Activated T-cell treated with anti-CD3 and anti-CD28 coated beads, Interleukin-2, amount 50 U/mL, for 72 hours (primary cell): ENCODE measurements at places on chromosomes 1 and 21. TPM values are rescaled to one million over a fixed set of nuclear protein-coding genes. Genes with fewer than 3 reads are reported as not detected.

DNA sequence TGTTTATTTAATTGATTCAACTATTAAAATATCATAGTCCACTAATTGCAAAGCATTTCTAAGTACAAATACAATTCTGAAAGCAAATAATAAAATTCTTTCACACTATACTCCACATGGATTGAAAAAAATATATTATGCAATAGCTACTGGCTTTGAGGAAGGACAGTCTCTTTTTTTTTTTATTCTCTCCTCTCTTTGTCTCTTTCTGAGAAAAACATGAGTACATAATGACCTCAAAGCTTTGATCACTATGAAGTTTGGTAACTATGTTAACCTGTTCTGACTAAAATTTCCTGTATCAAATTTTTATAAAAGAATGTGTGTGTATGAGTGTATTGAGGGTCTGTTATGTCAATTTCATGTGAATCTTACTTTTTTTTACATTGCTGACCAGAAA, 96.2 kb downstream of the RGS2 start:
- DNase-seq: no peak

DNA sequence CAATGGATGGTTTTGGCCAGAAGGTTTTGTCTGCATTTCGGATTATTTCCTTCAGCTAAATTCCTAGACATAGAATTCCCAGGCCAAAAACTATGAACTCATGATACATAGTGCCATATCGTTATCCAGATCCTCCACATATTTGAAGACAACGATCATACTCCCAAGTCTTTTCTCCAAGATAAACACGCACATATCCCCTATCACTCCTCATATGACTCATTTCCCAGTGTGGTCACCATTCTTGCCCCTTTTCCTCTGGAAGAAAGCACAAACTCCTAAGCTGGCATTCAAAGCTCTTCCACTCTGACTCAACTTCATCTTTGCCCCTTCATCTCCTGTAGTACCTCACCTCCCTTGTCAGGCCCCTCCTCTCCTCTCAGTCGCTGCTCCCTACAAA, 277.6 kb downstream of the PLPP3 start:
- DNase-seq: no peak

DNA sequence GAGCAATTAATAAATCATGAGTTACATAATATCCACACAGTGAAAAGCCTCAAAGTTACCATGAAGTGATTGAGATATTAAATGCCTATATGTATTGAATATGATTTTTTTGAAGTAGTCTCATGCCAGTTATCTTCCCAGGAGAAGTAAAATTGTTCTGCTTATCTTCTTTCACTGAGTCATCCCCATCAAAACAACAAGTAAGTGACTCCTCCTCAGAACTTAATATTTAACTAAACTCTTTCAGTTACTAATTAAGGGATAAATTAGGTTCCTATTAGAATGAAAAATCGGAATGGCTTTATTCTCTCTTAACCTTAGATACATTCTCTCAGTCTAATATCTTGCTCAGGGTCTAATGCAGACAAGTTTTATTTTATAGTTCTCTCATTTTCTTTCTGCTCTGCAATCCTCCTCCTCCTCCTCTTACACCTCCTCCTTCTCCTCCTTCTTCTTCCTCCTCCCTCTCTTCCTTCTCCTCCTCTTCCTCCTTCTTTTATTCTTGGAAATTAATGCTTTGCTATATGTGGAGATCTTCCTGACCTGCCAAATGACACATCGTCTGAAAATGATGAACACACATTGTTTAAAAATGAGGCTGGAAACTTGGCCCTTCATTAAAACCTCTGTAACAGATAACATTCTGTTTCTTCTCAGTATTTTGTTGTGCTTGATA, 110.9 kb downstream of the RUNX1 start:
- no peak for DNase-seq

PCAT6 gene
- total RNA-seq: 1.0 TPM

DNA sequence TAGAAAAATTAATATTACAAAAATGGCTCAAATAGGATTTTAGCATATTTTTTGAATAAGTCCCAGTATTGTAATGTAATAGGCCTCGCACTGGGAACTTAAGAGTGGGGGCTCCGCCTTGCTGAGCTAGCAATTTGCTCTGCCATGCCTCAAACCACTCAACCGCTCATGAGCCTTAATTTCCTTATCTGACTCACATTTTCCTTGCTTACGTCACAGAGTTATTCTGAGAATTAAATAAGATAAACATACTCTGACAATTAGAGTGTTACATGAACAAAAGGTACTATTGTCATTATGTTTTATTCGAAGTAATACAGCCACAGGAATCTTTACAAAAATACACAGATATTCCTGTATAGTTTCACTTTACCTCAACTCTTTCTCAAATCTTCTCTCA, 108.1 kb downstream of the SLC44A5 start:
- no peak for DNase-seq

GRCh38 chr21:38438462-38438893, 59.8 kb downstream of the ERG start:
- DNase-seq: no peak

DNA sequence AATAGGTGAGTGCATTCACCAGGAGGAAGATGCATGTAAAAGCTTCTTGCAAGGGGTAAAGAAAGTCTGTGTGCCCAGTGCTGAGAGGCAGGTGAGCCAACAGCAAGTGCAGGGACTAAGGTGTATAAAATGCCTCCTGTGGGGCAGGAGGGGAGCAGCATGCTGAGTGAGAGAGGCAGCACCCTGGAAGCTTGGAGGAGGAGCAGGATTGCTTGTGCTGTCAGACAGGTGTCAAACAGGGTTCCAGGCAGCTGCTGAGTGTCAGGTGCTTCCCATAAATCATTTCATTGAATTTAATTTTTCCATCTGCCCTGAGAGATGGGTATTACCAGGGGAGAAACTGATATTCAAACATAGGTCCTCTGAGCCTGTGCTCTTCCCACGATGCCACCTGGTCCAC, 13.9 kb downstream of the BSND start:
- DNase-seq: no peak

DNA sequence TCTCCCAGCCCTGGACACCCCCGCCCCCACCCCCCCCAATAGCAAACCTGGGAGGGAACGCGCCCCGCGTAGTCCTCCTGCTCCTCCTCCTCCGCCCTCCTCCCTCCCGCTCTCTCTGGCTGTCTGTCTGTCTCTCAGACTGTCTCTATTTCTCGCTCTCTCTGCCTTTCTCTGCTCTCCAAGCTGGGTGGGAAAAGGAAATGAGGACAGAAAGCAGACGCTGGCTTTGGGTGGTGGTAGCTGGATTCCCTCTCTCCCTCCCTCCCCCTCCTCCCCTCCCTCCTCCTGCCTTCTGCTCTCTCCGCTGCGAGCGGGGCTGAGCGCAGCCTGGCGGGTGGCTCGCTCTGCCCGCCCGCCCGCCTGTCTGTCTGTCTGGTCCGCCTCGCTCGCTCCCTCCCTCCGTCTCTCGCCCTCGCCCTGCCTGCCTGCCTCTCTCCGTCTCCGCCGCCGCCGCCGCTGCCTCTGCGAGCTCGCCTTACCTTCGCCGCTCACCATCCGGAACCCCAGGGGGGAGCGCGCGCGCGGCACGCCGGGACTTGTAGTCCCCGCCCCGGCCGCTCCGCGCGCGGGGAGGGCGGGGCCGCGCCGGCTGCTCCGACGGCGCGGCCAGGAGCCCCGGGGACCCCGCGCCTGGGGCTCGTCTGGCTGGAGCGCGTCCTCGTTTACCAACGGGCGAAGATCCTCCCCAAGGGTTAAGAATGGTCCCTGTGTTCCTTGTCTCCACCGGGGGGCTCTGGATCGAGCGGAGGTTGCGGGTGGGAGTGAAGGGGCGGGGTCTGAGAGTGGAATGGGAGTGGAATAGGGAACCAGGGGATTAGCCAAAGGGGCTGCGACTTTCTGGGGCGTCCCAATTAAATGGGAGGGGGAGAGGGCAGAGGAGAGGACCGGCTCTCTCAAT, at the start of gene AHDC1:
AHDC1 (minus strand) TSS at position 464 of the 898 bp plus-strand sequence. CDS start 52,029 bp downstream, outside the sequence.
- peak; percentile 94 for DNase-seq

PDE9A gene
- total RNA-seq: 11.8 TPM

NFASC gene
- total RNA-seq: 0.23 TPM

- DNase-seq: no peak
These were observed 144.2 kb upstream of the C1orf105 start for GRCh38 chr1:172276120-172276818.

SPRR2B gene
- not detected for total RNA-seq

GRCh38 chr1:170703591-170703990, 39.7 kb downstream of the PRRX1 start:
- no peak for DNase-seq

- no peak for DNase-seq
These were observed 142.2 kb downstream of the URB2 start for GRCh38 chr1:229768232-229768631.

CTTNBP2NL gene
- 4.6 TPM for total RNA-seq

C1orf105 gene
- not detected for total RNA-seq

ZDHHC18 gene
- total RNA-seq: 64.4 TPM

DNA sequence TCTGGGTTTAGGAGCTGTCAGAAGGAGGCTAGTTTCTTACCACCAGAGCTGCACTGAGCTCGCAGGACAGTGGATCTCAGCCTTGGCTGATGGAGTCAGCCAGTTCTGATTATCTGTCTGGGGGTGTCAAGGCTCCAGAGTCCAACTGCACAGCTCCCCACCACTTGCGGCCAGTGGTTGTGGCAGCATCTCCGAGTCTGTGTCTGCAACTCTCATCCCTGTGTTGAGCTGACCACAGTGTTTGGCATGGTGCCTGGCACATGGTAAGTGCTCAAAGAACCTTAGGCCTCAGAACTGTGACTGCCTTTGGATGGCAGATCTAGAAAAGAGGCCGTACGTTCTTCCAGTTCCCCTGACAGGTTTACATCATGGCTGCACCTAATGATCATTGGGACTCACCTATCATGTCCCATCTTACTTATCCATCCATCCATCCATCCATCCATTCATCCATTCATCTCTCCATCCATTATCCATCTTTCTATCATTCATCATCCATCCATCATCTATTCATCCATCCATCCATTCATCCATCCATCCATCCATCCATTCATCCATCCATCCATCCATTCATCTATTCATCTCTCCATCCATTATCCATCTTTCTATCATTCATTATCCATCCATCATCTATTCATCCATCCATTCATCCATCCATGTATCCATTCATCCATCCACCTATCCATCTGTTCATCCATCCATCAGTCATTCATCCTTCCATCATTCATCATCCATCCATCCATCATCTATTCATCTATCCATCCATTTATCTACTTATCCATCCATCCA, 114.5 kb downstream of the CRYAA start:
- DNase-seq: no peak

MAB21L3 gene
- total RNA-seq: 0.14 TPM

- DNase-seq: no peak
These were observed 231.7 kb upstream of the B3GALT2 start for GRCh38 chr1:193417945-193418744.

CFAP126 gene
- 0.76 TPM for total RNA-seq

ZNF648 gene
- total RNA-seq: 0.07 TPM

DNA sequence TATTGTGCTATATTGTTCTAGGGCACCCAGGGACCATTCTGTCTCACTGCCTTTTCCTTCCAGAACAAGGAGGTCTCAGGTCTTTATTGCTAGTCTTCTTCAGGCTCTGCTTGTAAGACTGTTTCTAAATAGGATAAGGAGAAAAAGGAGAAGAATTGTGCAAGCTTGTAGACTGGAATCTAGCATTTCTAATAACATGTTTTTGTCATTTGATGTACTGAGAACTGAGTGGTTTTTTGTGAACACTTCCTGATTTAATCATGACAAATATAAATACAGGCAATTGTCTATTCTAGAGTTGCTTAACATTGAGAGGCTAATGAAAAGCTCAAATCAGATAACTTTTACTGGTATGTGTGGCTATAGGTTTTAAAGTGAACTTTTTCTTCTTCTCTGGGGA, 77.6 kb downstream of the CLIC4 start:
- DNase-seq: no peak

OR2T29 gene
- total RNA-seq: not detected

CFAP107 gene
- total RNA-seq: not detected

DNA sequence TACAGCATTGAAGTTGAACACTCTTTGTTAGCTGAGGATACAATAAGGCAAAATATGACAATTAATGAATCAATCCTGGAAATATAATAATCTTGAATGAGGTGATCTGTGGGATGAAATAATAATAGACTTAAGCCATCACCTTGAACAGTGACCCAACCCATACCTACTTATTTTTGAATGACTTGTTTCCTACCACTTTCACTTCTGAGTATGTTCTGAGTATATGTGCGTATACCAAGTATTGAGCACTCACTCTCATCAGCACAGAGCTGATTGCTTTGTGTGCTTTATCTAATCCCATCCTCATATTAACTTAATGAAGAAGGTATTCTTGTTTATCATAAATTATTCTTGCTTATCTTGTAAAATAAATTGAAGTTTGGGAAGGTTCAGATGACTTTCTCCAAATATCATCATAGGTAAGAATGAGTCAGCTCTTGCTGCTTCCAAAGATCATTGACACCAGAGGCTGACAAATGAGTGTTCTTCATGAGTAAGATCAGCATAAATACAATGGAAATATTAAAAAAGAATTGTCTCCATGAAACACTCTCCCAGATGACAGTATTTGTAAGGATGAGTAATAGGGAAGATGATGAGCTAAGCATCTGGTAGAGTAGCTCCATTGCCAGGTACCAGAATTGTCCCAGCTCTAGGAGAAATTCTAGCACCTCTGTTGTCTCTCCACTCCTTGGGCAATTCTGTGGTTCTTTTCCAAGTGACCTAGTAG, 198.1 kb upstream of the KIAA0040 start:
- no peak for DNase-seq

GRCh38 chr1:35886577-35887431, 3.8 kb downstream of the AGO1 start:
- no peak for DNase-seq

DIO1 gene
- total RNA-seq: not detected

- DNase-seq: no peak
These were observed 24.9 kb downstream of the MAP3K7CL start for GRCh38 chr21:29155118-29155932.

DNA sequence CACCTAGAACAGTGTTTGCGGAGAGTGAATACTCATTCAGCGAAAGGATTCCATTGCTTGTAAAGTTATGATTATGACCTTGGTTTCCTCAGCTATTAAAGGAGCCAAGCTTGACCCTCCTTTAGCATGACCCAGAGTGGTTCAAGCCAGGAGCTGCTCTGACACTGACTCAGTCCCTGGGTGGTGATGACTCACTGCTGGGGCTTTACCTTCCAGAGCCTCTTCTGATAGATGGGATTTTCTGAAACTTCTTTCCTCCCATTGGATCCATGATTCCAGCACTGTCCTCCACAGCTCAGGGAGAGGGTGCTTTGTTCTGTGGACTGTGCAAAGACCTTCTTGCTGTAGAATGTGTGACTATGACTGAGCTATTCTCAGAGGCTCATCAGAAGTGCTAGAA, 77.4 kb downstream of the S1PR1 start:
- DNase-seq: peak; percentile 52

GRCh38 chr1:210315529-210315928, 13.2 kb upstream of the HHAT start:
- no peak for DNase-seq
